ENCODE measurements at places on chromosomes 7 and 10. TPM values are rescaled to one million over a fixed set of nuclear protein-coding genes. Genes with fewer than 3 reads are reported as not detected.

DNA sequence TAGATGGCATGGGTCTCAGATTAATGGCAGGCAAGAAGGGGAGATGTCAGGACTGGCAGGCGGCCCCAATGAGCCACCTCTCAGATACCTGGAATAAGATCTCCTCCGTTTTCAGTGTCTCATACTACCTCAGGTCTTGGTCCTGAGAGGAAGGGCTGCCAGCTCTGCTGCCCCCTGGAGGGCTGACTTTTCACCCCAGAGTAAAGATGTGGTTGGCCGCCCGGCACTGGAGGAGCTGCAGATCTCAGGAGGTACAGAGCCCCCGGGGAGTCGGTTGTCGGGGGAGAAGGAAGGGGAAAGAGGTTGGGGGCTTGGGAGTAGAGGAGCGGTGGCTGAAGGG, 642 bp upstream of the COL13A1 start:
- DNase-seq: peak; percentile 57
- no peak overlapping the region for H3K4me3 ChIP-seq
- no peaks in the 10 kb centered on the region for H3K27me3 ChIP-seq
- no peak overlapping the region for H3K27ac ChIP-seq

DNA sequence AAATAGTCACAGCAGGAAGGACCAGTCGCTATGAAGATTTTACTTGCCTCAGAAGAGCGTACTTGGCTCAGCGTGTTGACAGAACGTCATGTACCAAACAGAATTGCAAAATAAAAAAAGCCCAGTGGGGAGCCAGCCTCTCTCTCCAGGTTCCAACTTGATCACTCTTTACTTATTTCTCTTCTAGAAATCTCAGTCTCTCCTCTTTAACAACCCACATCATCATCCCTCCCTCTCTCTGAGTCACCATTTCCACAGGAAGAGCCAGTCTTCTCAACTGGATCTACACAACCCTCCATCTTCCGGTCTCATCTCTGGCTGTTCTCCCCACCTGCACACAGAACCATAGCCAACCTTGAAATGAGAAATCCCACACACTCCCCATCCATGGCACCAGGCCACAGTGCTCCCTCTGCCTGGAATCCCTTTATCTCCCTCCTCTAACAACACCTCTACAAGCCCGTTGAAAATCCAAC, 718.3 kb downstream of the GRID1 start:
- peak; percentile 30 for DNase-seq
- no peak overlapping the region for H3K4me3 ChIP-seq
- no peaks in the 10 kb centered on the region for H3K4me1 ChIP-seq

DNA sequence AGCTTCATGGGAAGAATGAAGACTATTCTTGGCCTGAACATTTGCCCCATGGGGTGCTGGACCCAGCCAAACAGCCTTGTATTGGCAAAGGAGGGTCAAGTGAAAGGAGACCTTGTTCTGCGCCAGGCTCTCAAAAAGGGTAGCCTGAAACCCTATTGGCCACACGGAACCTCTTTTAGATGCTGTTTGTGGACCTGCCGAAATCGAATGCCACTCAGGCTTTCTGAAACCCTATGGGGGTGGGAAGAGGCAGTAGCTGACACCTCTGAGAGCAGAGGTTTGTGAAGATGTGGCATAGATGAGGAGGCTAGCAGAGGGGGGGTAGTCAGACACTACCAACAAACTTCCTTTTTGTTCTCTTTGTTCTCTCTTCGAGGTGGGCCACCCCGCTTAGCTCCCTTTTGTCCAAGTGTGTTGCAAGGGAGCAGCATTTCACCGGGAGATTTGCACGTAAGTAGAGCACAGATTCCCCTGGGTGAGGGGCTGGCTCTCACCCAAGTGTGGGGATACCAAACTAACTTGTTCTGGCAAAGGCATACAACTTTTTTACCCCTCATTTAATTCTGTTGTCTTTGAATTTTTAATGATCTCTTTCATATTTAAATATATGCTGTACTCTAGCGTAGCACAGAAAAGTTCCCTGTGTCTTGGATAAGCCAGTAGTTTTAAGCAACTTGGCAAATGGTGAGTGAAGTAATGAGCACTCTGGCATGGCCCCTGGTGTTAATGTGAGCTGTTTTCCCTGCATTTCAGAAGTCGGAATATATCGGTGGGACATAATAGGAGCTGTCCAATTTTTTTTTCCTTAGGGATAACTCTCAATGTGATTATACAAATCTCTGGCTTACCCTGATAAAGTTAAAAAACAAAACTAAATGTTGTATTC, 107.7 kb downstream of the SEPTIN7 start:
- DNase-seq: no peak
- H3K36me3 ChIP-seq: no peaks in the 10 kb centered on the region
- no peaks in the 10 kb centered on the region for H3K27me3 ChIP-seq

DNA sequence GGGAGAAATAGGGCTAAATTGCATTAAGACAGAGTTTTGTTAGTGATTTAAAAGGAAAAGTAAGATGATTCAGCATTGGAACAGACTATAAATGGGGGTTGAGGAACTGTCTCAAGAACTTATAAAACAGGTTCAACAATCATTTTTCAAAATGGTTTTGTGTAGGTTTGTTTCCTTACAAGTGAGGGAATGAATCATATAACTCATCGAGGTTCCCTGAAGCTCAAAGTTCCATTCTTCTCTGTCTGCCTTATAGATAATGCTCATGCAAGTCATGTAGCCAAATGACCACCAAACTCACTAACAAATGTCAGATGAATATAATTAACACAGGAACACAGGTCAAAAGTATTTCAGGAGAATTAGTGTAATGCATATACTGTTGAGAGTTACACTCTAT, 27.7 kb downstream of the ADAM22 start:
- H3K27me3 ChIP-seq: no peaks in the 10 kb centered on the region
- no peaks in the 10 kb centered on the region for H3K4me1 ChIP-seq
- H3K4me3 ChIP-seq: no peak overlapping the region
- no peaks in the 10 kb centered on the region for H3K36me3 ChIP-seq

DNA sequence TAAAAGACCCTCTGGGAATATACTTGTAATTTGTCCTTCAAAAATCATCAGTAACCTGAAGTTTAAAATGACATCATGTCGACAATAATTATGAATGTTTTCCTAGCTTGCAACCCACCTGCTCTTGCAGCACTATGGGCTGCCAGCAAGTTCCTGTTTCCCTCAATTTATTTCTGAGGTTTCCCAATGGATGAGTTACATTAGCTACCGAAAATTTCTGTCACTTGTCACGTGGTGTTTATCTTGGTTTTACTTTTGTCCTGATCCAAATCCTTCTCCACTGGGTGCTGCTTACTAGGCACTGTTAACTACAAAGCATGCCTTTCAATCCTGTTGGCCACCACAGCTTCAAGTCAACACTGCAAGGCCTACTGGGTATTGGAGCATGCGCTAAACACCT, 31.5 kb downstream of the GIMAP8 start:
- no peak for DNase-seq
- no peaks in the 10 kb centered on the region for H3K36me3 ChIP-seq

The MSMB gene
- total RNA-seq: not detected

GRCh38 chr10:126137562-126138221, 241.3 kb downstream of the FANK1 start:
- no peaks in the 10 kb centered on the region for H3K27me3 ChIP-seq
- DNase-seq: no peak
- no peaks in the 10 kb centered on the region for H3K36me3 ChIP-seq
- H3K27ac ChIP-seq: no peak overlapping the region
- no peaks in the 10 kb centered on the region for H3K4me1 ChIP-seq

DNA sequence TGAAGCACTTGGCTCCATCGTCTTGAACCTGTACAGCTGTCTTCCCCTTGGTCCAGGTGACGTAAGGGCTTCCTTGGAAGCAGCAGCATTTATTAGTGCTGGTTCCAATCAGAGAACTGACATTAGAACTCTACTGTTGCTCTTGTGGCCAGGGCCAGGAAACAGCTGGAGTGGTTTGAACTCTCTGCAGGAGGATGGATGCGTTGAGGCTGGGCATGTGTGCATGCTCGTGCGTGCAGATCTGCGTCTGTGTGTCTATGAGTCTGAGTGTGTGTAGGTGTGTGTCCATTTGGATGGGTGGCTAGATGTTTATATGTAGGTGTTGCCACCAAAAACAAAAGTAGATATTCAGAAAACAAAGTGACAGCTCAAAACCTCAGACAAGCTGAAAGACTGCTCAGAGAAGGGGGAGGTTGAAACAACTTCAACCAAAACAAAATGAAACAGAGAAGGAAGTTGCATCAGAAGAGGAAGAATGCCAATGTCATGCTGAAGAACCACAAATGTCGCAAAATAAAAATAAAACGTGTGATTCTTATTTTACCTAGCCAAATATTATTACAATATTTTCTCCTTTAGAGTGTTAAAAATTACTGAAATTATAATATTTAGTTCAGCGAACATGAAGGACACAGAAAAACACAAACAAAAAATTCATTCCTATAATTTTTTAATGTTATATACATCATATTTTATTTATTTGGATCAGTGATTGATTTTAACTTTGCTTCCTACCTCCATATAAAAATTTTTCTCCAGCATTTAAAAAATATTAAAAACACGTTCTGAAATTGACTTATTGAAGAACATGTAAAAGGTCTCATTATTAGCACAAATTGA, 96.1 kb upstream of the MKLN1 start:
- no peak overlapping the region for H3K27ac ChIP-seq
- no peaks in the 10 kb centered on the region for H3K36me3 ChIP-seq
- peak; percentile 22 for DNase-seq
- H3K4me1 ChIP-seq: peaks cover 15% of the 10 kb centered on the region
- no peak overlapping the region for H3K4me3 ChIP-seq
- no peaks in the 10 kb centered on the region for H3K27me3 ChIP-seq

DNA sequence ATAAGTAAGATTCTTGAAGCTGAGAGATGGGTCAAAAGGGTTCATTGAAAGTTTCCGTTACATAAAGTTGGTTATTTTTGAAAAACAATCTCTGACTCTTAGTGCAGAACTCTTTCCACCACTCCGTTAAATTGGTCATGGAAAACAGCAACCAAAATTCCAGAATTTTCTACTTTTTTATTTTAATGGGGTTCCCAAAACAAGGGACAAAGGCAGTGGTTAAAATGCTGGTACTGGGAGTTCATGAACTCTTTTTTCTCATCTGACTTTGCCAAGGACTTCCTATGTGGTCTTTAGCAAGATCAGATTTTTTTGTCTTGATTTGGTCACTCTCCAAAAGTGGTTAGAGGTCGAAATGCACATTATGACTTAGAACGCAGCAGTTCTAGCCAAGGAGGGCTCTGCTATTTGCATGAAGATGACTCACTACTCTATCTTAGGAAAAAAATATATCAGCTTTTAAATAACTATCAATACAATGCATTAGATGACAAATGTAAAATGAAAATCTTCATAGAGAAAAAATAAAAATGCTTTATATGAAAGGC, 145.7 kb downstream of the REEP3 start:
- peaks cover 12% of the 10 kb centered on the region for H3K4me1 ChIP-seq
- DNase-seq: no peak
- no peaks in the 10 kb centered on the region for H3K27me3 ChIP-seq
- H3K4me3 ChIP-seq: no peak overlapping the region

GRCh38 chr10:132595854-132596253, 58.3 kb downstream of the INPP5A start:
- DNase-seq: no peak
- no peak overlapping the region for H3K27ac ChIP-seq
- no peaks in the 10 kb centered on the region for H3K36me3 ChIP-seq

The CHRM2 gene
- total RNA-seq: 0.55 TPM

GRCh38 chr10:102324061-102324460, 71.4 kb upstream of the NFKB2 start:
- no peak overlapping the region for H3K4me3 ChIP-seq
- no peaks in the 10 kb centered on the region for H3K36me3 ChIP-seq
- no peaks in the 10 kb centered on the region for H3K27me3 ChIP-seq
- no peak for DNase-seq
- H3K4me1 ChIP-seq: peaks cover 11% of the 10 kb centered on the region
- H3K27ac ChIP-seq: no peak overlapping the region

DNA sequence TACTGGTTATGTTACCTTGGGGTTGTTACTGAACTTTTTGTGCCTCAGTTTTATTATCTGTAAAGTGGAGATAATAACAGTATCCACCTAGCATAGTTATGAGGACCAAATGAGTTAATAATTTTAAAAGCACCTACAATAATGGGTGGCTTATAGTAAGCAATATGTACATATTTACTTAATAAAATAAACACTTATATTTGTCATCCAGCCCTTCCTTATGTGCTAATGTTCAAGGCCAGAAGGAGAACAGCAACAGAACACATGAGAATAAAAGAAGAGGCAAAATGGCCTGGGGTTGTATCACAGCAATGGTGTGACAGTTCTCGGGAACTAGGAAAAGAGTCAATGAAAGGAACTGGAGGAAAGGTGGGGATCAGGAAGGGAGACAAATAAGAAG, 255.4 kb upstream of the LRGUK start:
- H3K4me1 ChIP-seq: no peaks in the 10 kb centered on the region
- no peaks in the 10 kb centered on the region for H3K36me3 ChIP-seq
- no peak overlapping the region for H3K4me3 ChIP-seq
- DNase-seq: no peak

- H3K27ac ChIP-seq: no peak overlapping the region
- no peak for DNase-seq
- no peaks in the 10 kb centered on the region for H3K36me3 ChIP-seq
- peaks cover 8% of the 10 kb centered on the region for H3K4me1 ChIP-seq
These were observed 152.7 kb upstream of the NRP1 start for GRCh38 chr10:33487014-33487776.

- no peaks in the 10 kb centered on the region for H3K27me3 ChIP-seq
- H3K36me3 ChIP-seq: no peaks in the 10 kb centered on the region
- no peak overlapping the region for H3K27ac ChIP-seq
These were observed 563.3 kb downstream of the GATA3 start for GRCh38 chr10:8617792-8618191.

The BMPER gene
- total RNA-seq: 2.4 TPM

DNA sequence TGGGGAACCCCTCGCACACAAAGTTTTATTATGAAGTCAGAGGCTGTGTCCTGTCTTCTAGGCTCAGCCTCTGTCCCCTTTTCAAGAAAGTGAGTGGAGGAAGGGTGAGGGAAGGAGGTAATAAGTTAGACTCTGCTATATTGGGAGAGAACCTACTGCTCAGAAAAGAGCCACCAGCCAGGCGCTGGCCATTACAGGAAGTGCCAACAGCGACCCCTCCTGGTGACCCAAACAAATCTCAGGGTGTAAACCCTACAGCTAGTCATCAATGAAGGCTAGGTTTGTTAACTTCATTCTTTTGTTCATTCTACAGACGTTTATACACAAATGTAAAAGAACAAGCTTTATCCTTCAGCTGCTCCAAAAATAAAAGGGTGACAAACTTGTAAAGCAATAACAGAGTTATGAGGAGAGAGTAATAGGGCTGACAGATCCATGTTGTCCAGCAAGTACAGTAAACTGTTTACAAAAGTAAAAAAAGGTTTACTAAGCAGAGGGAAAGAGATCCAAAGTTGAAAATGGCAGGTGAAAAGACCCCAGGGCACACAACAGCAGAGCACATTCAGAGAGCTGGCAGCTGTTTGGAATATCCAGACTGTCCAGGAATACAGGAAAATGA, 82.7 kb downstream of the FAM204A start:
- H3K36me3 ChIP-seq: no peaks in the 10 kb centered on the region
- H3K4me3 ChIP-seq: no peak overlapping the region
- H3K27me3 ChIP-seq: no peaks in the 10 kb centered on the region
- DNase-seq: peak; percentile 63
- no peaks in the 10 kb centered on the region for H3K4me1 ChIP-seq

GRCh38 chr10:89783406-89783805, 82.0 kb downstream of the KIF20B start:
- no peaks in the 10 kb centered on the region for H3K36me3 ChIP-seq
- no peak overlapping the region for H3K27ac ChIP-seq
- no peak overlapping the region for H3K4me3 ChIP-seq
- H3K4me1 ChIP-seq: no peaks in the 10 kb centered on the region
- H3K27me3 ChIP-seq: no peaks in the 10 kb centered on the region
